ENCODE measurements at places on chromosomes 2 and 18.

DNA sequence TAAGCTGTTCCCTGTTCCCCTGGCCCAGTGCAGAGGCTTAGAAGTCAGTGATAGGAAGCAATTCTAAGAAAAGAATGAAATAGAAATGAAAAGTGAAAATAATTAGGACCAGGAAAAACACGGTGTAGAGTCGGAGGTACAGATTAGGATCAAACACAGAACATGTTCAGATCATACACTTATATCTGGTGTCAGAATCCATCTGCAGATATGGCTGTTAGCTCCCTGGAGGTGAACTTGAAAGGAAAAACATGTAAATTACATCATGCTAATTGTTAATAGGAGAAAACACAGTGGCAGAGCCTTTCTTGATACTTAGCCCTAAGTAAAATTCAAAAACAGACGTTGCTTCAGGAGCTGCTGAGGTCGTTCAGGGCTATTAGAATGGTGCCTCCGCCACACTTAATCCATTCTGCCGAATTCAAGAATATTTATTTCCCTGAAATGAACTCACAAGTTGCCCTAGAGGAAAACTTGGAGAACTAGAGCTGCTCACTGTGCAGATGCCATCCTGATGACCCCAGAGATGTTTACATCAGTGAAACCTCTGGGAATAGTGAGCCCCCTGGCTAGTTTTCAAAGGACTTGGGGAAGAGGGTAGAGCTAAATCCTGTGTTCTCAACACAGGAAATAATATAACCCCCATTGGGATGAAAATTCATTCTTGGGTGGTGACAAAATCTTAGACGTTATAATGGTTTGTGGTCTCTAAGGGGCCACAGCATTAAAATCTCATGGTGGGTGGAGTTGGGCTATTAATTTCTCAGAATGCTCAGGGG lies 27.5 kb downstream of the LPIN1 start:
- no peak for DNase-seq

- DNase-seq: no peak
Measured at GRCh38 chr2:126808929-126809328, 89.8 kb upstream of the TEX51 start.

- DNase-seq: no peak
Measured at GRCh38 chr18:13611601-13612195, 114.7 kb downstream of the FAM210A start.

DNA sequence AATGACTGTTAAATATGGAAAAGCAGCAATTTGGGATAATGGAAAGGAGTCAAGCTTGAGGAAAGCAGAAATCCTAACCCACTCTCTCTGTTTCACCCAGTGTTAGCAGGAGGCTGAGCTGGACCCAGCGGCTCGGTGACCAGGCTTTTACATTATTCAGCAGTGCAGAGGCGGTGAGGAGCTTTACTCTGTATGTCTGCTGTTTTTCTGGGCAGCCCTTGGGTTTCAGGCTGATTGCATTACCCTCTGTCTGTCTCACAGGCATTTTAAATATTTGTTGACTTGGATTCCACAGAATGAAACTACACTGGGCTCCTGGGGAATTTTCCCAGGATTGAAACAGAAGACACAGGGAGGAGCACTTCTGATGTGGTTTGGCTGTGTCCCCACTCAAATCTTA lies 368.0 kb downstream of the GALR1 start:
- no peak for DNase-seq

DNA sequence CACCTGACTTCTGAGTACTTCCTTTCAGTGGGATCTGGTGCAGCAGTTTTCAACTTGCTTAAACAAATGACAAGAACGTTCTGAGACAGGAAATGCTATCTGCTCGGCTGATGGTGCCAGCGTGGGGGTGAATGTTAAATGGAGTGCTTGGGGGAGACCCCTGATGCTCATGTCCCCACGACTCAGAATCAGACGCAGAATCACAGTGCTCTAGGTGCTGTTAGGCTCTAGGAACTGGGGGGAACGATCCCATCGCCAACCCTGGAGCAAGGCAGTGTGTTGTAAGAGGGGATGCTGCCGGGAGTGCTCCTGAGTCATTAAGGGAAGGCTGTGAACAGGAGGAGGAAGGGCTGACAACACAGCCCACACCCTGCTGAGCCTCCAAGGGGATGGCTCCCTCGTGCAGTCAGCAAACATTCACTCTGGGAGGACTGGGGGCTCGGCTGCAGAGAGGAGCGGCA lies 34.1 kb upstream of the KCNF1 start:
- no peak for DNase-seq

DNA sequence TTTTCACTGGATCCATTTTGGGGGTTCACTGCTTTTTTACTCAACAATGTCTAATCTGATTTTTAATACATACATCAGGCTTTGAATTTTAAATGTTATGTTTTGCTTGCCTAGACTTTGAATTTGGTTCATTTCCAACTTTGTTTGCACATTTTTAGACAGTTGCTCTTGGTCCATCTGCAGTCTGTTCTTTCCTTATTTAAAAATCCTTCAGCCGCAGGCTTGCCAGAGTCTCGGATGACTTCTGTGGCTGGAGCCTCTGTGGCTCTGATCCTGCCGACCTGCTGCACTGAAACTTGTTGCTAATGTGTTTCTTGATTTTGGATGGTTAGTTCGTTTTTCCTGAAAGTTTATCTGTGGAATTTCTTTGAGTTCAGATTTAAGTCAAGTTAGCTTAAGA lies 172.0 kb upstream of the ALKAL2 start:
- DNase-seq: no peak

DNA sequence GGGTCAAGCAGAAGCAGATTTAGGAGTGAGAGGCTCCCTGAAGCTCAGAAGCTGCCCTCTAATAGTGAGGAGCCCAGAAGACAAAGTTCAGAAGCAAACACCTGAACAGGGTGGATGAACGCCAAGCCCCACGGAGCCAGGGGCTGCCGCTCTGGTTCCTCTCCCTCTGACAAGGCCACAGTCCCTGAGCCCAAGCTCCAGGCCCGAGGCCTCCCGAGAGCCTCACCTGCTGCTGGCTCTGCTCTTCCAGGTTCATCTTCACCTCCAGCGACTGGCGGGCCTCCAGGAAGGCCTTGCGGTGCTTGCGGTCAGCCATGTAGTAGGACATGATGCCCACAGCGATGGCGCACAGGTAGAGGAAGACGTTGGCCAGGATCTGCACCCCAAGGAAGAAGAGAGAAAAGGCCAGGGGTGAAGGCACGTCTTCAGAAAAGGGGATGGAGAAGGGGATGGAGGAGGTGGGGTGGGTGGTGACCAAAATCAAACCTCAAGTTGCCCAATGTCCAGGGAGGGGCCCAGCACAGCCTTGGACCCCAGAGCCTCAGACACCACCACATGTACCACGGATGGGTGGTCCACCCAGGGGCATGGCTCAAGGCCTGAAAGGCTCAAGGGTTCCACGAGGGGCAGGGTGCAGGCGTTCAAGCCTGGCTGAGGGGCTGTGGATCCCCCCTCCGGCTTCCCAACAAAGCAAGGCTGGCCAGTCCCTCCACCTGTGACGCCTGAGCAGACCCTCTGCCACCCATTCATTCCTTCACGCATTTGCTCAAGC lies 47.5 kb downstream of the ADCY3 start:
- no peak for DNase-seq

GRCh38 chr18:63980896-63981460 lies 11.1 kb downstream of the SERPINB8 start:
- no peak for DNase-seq

- peak; percentile 73 for DNase-seq
Measured at GRCh38 chr2:42568401-42569115, at the start of gene MTA3. Gene MTA3 (plus strand): TSS chr2:42568632. CDS start chr2:42568746, 114 bp downstream.

- peak; percentile 66 for DNase-seq
Measured at GRCh38 chr2:168336786-168337388, 89.5 kb upstream of the STK39 start.

DNA sequence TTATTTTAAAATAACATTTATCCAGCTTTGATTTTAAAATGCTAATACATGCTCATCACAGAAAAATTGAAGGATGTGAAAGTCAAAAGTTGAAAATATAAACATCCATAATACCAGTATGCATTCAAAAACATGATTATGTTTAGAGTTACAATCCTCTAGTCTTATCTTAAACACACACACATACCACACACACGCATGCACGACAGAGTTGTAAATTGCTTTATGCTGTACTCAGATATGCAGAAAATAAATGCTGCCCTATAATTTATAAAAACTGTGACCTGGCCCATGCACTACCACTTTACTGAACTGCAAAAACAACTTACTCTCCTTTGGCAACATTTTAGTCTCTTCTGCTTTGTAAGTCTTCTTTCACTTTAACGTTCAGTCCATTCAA lies 793.0 kb upstream of the FANCL start:
- DNase-seq: no peak

- no peak for DNase-seq
Measured at GRCh38 chr2:113039158-113039557, 13.5 kb downstream of the IL36B start.

DNA sequence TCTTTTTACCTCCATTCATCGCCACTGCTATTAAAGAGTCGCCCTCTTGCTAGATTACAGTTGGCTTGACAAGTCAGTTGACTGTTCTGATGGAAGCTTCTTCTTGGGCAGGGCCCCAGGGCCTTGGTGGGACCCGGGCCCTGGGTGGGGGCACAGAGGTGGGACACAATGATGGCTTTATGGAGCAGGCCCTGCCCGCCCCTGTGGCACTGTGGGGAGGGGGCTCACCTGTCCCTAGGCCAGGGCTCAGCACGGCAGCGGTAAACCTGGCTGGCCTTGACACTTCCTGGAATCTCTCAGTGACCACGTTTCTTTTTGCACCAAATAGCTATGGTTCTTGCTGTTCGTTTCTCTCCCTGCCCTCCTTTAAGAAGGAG lies 4.9 kb upstream of the HS6ST1 start:
- DNase-seq: no peak

DNA sequence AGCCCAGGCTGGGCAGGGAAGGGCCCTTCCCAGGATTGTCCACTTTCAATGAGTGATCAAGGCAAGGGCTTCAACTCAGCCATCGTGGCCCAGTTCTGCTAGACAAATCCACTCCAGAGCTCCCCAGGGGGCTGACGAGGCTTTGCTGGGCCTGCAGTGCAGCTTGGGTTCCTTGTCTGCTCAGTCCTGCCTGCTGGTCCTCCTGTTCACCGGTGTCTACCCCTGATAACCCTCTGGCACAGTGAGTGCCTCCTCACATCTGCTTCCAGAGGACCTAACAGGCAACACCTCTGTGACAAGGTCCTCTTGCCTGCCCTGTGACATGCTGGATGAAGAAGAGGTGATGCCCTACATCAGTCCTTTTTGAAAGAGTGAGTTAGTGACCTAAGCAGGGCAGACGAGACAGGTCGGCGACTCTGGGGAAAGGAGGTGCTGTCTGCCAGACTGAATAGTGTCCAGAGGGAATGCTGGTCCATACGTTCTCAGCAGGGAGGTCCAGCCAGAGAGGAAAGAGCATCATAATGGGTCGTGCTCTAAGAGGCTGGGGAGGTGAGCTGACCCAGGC lies 20.9 kb upstream of the KCNF1 start:
- DNase-seq: no peak

- no peak for DNase-seq
Measured at GRCh38 chr2:76870011-76870410, 652.2 kb downstream of the LRRTM4 start.

- DNase-seq: no peak
Measured at GRCh38 chr2:141062031-141062430, 1068.8 kb downstream of the LRP1B start.

- no peak for DNase-seq
Measured at GRCh38 chr2:237221443-237221842, 135.8 kb downstream of the COPS8 start.

- DNase-seq: no peak
Measured at GRCh38 chr2:213248637-213249036, 35.6 kb upstream of the SPAG16 start.

DNA sequence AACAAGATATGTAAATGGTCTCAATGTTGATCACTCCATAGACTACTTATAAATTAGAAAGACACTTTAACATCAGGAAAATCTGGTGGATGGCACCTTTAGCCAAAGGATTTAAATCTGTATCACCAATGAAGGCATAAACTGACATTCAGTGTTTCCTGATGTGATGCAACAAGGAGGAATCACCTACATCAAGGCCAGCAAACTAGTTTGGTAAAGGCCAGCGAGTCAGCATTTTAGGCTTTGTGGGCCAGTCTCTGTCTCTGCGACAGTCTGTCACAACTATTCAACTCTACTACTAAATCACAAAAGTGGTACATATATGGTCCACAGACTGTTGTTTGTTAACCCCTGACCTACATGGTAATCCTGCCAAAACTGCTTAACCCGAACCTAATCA lies 33.3 kb downstream of the C2orf76 start:
- no peak for DNase-seq

DNA sequence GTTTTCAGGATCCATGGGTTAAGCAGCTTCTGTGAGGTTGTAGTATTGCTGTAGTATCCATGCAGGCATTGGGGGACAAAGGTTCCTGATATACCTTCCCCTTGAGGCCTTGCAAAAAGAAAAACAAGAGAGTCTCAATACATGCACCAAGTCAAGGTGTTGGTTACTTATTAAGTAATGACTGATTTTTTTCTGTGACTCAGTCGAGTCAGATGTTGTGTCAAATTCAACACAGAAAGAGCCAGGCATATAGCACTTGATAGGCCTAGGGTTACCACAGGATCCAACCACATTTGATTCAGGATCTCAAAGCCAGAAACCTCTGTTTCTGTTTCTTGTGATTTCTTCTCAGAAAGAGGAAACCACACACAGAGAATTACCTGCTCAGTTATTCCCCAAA lies 24.9 kb upstream of the CD8A start:
- no peak for DNase-seq

GRCh38 chr18:68660354-68661183 lies 54.3 kb downstream of the TMX3 start:
- DNase-seq: no peak
